ENCODE measurements at places on chromosomes 4 and X.

DNA sequence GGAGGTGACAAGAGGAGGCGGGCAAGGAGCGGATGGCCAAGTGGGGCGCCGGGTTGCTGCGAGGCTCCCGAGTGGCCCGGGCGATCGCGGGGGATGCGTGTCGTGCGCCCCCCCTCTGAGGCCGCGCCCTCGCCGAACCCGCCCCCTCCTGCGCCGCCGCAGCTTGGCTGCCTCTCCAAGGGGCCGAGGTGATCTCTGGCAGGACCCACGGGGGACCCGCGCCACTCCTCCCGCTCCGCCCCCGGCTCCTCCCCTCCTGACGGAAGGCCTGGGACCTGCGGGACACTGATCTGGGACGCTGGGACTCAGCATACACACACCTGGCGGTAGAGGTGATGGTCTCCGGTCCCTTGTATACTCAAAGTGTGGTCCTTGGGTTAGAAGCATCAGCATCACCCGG, 21.9 kb upstream of the FAM47C start:
- DNase-seq: no peak

GRCh38 chr4:40200875-40201801, 4.3 kb downstream of the RHOH start:
- no peak for DNase-seq

GRCh38 chrX:7083021-7083420, 64.5 kb upstream of the STS start:
- DNase-seq: no peak

GRCh38 chr4:6845027-6845426, 62.5 kb downstream of the KIAA0232 start:
- no peak for DNase-seq

DNA sequence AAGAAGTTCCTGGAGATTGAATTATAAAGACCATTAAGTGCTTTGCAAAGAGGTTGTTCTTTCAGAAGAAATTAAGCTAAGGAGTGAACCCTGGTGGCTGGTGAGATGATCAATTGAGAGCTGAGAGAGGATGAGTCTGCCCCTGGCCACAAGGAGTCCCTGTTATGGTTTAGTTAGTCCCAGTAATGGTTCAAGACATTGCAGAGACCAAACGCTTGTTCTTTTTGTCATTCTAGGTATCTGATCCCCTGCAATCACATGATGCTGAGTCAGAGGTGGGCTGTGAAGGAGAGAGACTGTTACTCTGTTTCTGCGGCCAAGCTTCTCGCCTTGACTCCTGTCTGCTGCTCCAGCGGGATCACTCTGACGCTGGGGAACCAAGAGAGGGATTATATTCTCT, 114.5 kb downstream of the GATB start:
- DNase-seq: no peak

DNA sequence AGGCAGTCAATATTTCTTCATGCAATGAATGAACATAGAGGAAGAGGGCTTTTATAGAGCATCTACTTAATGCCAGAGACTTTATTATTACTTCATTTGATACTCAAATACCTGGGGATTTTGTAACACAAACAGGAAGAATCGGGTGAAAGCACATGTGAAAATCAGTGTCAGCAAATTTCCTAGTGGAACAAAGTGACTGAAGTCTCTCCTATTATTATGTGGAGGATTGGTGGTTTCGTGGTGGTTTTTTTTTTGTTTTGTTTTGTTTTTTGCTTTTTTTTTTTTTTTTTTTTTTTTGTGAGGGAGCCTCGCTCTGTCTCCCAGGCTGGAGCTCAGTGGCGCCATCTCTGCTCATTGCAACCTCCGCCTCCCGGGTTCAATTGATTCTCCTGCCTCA, 207.0 kb downstream of the RRAGB start:
- DNase-seq: no peak

DNA sequence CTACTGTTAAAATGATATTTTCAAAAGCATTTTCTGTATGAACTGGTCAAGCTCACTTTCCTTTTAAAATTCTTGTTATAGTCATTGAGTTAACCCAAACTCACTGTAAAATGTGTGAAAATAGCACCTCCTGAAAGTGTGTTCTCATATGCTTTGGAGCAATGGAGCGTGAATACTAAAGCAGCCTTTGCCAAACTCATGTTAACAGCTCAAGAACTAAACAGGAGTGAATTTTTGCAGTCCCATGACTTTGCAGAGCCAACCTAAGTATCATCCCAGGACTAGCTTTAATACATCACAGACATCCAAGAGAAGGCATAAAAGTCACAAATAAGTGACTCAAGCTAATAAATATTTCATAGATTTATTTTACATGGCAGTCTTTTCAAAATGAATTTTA, 2.3 kb downstream of the AMMECR1 start:
- DNase-seq: no peak

GRCh38 chr4:148101235-148101634, 341.0 kb downstream of the NR3C2 start:
- no peak for DNase-seq

GRCh38 chr4:62328526-62328925, 1128.4 kb downstream of the ADGRL3 start:
- no peak for DNase-seq

- DNase-seq: no peak
Observed at GRCh38 chrX:42823443-42823842, 45.5 kb upstream of the PPP1R2C start.

- no peak for DNase-seq
Observed at GRCh38 chr4:87006426-87006675, 71.5 kb downstream of the AFF1 start.

DNA sequence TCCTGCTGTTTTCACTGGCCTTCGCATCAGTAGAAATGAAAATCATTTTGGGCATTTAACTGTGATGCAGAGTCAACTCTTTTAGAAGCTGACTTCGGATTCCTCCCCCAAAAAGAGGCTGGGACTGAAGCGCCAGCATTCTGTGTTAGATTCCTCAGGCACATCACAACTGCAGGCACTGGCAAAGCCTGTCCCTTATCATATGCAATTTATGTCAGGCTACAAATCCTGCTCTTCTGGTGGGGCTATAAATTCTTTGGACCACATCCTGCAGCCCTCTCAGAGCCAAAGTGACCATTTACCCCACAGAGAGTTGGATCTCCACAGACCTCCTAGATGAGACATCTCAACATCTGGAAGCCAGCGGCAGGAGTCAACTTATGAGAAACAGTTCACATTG, 138.4 kb downstream of the CBR4 start:
- DNase-seq: no peak

DNA sequence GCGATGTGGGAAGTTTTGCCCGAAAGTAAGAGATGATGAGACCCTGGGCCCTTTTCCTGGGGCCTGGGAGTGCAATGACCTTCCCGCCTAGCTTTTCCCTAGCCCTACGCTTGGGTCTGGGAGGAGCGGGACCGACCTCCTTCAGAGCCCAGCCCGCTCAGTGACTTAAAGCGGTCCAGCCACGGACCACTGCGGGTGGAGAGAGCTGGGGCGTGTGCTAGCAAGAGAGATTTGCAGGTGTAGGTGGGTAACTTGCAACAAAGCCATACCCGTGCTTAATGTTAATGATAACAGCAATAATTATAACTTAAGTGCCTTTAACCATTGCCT, 503 bp upstream of the PDE5A start:
- no peak for DNase-seq

DNA sequence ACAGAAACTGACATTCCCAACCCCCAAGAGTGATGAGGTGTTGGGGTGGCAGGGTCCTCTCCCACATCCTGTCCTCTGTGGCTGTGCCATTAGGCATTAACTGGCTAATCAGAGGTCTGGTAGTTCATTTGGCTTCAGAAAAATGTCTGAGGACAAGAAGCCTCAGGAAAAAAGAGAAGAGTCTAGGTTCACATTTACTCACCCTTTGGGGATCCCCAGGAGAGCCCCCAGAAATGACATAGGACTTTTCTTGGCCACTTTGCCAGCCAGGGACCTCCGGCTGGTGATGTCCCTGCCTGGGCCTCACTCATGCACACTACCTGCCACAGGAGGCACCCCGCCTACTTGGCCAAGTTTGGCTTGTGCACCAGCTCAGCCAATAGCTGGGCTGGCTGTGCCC, 173.0 kb downstream of the RBM46 start:
- no peak for DNase-seq

DNA sequence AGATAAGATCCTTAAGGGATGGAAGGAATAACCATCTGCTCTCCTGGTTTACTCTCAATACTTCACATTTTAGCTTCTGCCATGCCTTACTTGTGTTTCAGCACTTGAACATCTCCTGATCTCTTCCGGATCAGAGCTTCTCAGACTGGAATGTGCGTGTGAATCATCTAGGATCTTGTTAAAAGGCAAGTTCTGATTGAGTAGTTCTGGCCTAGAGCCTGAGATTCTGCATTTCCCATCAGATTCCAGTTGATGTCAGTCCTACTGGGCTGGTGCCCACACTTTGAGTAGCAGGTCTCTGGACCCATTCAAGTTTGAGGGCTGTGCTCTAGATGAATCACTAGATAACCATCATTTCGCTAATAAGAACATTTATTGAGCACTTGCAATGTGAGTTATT, 20.0 kb downstream of the NDP start:
- no peak for DNase-seq

DNA sequence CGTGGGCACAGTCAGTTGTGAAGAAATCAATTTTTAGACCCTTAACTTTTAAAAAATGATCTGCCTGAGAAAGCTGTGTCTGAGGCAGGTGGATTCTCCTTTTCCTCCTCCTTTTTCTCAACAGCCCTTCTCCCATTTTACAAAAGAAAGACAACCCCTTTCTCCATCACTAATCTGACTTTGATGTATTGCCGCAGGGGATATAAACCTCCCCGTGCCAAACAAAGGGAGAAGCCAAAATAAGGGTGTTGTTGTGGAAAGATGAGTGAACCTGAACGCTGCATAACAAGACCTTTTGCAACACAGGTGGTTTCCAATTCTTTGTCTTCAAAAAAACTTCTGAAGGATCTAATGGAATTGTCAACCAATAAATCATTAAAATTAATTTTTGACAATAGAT, 8.4 kb upstream of the FHL1 start:
- no peak for DNase-seq

- no peak for DNase-seq
Observed at GRCh38 chrX:49042581-49043219, 457 bp downstream of the TFE3 start.

GRCh38 chrX:131365766-131366165, 76.7 kb upstream of the IGSF1 start:
- DNase-seq: no peak
